ENCODE measurements at places on chromosomes 12 and 14. TPM values are rescaled to one million over a fixed set of nuclear protein-coding genes. Genes with fewer than 3 reads are reported as not detected.

DNA sequence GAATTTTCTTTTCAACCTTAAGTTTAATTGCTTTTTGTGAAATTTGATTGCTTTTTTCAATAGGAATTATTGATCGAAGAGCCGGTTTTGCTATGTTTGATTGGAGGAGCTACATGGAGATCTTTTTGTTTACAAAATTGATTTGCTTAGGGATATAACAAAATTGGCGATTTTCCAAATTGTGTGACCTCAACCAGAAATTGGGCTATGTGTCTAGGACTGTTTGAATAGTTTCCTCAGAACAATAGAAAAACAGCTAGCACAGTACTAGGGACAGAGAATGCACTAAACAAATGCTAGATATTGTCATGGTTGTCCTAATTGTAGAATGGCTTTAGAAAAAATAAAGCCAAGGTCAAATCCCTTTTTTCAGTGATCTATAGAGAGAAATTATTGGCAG lies 2.4 kb downstream of the SLC17A8 start:
- H3K27me3 ChIP-seq, result peaks cover 4% of the 10 kb centered on the region
- no peak for DNase-seq
- no peaks in the 10 kb centered on the region for H3K36me3 ChIP-seq
- H3K4me3 ChIP-seq, result no peak overlapping the region
- no peaks in the 10 kb centered on the region for H3K4me1 ChIP-seq
- no peak overlapping the region for H3K27ac ChIP-seq

GRCh38 chr12:109723311-109723881 lies 9.8 kb downstream of the FAM222A start:
- H3K36me3 ChIP-seq, result no peaks in the 10 kb centered on the region
- H3K4me1 ChIP-seq, result no peaks in the 10 kb centered on the region
- H3K4me3 ChIP-seq, result no peak overlapping the region
- DNase-seq, result no peak
- H3K27ac ChIP-seq, result no peak overlapping the region
- H3K27me3 ChIP-seq, result peaks cover 5% of the 10 kb centered on the region

DNA sequence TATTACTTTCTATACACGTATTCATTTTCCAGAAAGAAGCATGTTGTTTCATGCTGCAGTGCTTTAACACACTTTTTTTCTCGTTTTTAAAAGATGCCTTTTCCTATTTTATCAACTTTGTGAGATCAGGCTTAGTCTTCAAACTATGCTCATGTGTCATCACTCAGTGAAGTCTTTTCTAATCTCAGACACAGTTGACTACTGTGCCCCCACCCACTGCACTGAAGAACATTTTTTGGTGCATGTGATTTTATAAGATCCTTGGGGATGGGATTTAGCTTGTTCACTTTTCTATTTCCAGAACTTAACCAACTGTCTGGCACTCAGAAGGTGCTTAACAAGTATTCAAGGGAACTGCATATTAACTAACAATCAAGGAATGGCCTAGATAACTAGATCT lies 85.5 kb downstream of the CDK17 start:
- no peaks in the 10 kb centered on the region for H3K27me3 ChIP-seq
- H3K4me1 ChIP-seq, result peaks cover 25% of the 10 kb centered on the region
- no peak overlapping the region for H3K4me3 ChIP-seq
- DNase-seq, result no peak
- H3K27ac ChIP-seq, result no peak overlapping the region

The SLC6A12 gene
- total RNA-seq, result 0.33 TPM

DNA sequence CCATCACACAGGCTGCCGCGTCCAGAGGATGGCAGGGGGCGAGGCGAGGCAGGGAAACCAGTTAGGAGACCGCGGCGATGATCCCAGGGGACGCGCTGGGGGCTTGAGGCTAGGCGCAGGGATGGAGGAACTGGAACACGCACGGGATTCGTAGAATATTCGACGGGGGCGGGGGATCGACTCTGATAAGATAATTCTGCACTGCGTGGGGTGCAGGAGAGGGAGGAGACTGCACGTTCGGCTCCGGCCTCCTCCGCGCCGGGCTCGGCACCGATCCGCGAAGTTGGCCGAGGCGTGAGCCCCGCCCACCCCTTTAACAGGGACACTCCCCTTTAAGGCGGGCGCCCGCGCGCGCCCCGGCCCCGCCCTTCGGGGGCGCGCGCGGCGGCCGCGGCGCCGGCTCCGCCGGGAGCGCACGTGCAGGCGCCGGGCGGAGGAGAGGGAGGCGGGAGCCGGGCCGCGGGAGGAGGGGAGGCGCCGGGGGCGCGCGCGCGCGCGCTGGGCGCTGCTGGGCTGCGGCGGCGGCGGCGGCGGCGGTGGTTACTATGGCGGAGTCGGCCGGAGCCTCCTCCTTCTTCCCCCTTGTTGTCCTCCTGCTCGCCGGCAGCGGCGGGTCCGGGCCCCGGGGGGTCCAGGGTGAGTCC lies at the start of gene ACVR1B:
ACVR1B (plus strand) TSS at position 501 of the 644 bp plus-strand sequence; CDS start at position 546, 45 bp downstream.
- H3K4me1 ChIP-seq, result peaks cover 30% of the 10 kb centered on the region
- H3K4me3 ChIP-seq, result peak within 1 kb of the TSS; percentile 61
- peak; percentile 92 for DNase-seq

- no peak overlapping the region for H3K4me3 ChIP-seq
- H3K36me3 ChIP-seq, result no peaks in the 10 kb centered on the region
- H3K27ac ChIP-seq, result no peak overlapping the region
- DNase-seq, result no peak
- H3K4me1 ChIP-seq, result no peaks in the 10 kb centered on the region
Measured at GRCh38 chr14:90777358-90777757, 38.9 kb downstream of the TTC7B start.

The DNAJC22 gene
- not detected for total RNA-seq

The SYCP3 gene
- total RNA-seq, result 0.23 TPM

DNA sequence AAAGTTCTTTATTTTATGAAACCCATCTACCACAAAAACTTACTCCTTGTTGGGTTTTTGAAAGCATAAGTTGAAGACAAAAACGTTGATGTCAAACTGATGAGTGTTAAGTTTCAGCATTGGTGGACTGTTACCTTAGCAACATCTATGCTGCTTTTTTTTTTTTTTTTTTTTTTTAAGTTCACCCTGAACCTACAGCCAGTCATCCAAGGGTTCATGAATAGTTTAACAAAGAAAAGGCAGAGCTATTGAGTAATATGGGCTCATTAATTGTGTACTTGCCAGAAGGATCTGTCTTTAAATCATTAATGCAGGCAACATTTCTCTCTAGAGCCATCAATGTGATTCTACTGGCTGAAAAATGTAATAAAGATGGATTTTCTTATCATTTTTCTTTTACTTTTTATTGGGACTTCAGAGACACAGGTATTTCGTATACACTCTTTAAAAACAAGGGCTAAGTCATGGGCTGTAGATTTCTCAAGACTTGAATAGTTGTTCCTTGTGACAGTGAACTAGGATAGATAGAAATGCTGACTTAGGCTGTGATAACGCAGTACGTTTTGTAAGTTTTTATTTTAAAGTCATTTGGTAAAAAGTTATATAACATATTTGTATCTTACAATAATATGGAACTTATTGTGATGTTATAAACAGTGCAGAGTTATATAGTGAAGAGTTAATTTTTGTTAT lies at the start of gene PTPRQ:
PTPRQ (plus strand) TSS at position 262 of the 693 bp plus-strand sequence; CDS start at position 373, 111 bp downstream.
- no peaks in the 10 kb centered on the region for H3K36me3 ChIP-seq
- no peak within 1 kb of the TSS for H3K27ac ChIP-seq
- H3K4me1 ChIP-seq, result no peaks in the 10 kb centered on the region
- no peak for DNase-seq

The TSHR gene
- 0.84 TPM for total RNA-seq

- no peak for DNase-seq
- no peak overlapping the region for H3K27ac ChIP-seq
- no peaks in the 10 kb centered on the region for H3K4me1 ChIP-seq
- no peak overlapping the region for H3K4me3 ChIP-seq
- no peaks in the 10 kb centered on the region for H3K36me3 ChIP-seq
Measured at GRCh38 chr12:220491-220890, 6.5 kb upstream of the SLC6A12 start.

DNA sequence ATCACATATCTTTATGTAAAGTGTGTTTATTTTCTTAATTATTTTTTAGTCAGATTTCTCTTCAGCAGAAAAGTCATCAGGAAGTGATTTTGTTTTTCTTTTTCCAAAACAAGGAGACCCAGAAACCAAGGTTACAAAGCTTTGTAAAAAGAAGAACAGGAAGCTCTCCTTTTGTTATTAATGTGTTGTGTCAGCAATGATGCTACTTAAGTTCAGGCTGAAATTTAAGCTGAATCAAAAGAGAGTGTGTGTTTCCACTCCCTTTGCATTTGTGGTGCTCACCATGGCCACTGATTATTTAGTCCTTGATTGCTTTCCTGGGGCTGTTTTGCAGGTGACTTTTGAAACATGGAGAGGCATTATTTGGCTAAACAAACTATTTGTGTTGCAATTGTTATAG lies 155.3 kb upstream of the ATP2B1 start:
- no peak for DNase-seq
- H3K4me3 ChIP-seq, result no peak overlapping the region
- H3K36me3 ChIP-seq, result no peaks in the 10 kb centered on the region
- H3K27ac ChIP-seq, result peak overlapping the region; percentile 95
- H3K27me3 ChIP-seq, result no peaks in the 10 kb centered on the region
- H3K4me1 ChIP-seq, result peaks cover 60% of the 10 kb centered on the region

The KLHDC1 gene
- total RNA-seq, result 12.9 TPM

DNA sequence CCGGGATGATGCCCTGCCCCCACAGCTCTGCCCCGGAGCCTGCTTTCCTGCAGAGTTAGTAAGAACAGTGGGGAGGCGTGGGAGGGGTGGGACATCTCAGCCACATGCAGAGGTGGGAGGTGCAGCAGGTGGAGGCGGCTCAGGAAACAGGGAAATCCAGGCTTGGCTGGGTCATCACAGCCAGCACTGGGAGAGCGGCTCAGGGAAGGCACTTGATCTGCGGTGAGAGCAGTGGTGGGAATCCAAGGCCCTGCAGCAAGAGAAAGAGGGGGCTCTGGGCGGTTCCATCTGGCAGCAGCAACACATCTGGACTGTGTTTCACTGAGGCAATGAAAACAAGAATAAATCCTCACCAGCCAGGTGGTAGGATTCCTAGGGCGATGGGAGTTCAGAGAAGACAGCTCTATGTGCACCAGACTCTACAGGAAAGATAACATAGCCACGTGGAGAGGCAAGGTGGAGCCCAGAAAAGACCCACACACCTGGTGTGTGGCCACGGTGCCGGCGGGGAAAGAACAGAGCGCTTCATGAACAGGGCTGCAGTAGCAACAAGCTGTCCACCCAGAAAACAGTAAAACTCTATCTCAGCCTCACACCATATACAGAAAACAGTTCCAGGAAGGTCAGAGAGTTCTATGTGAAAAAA lies 57.6 kb downstream of the CCDC85C start:
- H3K27me3 ChIP-seq, result no peaks in the 10 kb centered on the region
- no peak for DNase-seq
- H3K4me1 ChIP-seq, result no peaks in the 10 kb centered on the region
- no peaks in the 10 kb centered on the region for H3K36me3 ChIP-seq
- H3K27ac ChIP-seq, result no peak overlapping the region

- H3K4me1 ChIP-seq, result no peaks in the 10 kb centered on the region
- H3K27ac ChIP-seq, result no peak overlapping the region
- no peak overlapping the region for H3K4me3 ChIP-seq
- DNase-seq, result no peak
- no peaks in the 10 kb centered on the region for H3K27me3 ChIP-seq
Measured at GRCh38 chr12:27616356-27617142, 79.7 kb upstream of the REP15 start.

The LRRK2 gene
- 0.76 TPM for total RNA-seq
